Amygdala (tissue), 56 donors: ENCODE measurements at places on chromosomes 6 and 20.

GRCh38 chr6:65098349-65098748 is 608.7 kb downstream of the EYS start:
- no peak for DNase-seq

- no peak for DNase-seq
Observed at GRCh38 chr6:157789861-157790260, 33.2 kb upstream of the SNX9 start.

DNA sequence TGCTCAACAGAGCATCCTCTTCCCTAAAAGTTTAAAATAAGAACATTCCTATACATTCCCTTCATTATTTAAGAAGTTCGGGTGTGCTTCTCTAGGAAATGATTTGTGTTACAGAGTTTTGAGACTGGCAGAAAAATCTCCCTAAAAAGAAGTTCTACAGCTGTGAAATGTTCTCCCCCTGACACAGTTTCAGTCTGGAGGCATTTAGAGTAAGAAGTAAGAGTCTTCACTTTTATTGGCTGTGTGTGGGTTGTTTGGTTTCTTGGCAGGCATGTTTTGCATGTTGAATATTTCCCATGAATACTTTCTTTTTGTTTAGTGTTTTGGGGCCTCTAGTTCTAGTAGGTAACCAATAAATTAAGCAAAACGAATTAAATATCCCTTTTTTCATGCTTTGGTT is 195.9 kb downstream of the TENT5A start:
- no peak for DNase-seq

DNA sequence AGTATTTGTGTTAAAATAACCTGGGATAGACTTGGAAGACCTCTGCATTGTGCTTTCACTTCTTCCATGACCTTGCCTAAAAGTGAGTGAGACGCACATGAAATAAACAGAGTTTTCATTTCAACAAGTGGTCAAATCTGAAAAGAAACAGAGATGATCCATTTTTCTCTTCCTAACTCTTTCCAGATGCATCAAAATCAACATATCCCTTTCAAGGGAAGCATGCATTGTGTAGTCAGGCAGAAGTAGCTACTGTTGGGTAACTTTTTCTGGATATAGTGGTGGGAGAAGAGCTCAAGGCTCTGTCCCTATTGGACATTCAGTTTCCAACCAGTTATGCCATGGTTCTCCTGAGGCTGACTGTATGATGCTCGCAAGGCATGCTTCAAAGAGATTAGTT is 233.0 kb upstream of the JAG1 start:
- no peak for DNase-seq

DNA sequence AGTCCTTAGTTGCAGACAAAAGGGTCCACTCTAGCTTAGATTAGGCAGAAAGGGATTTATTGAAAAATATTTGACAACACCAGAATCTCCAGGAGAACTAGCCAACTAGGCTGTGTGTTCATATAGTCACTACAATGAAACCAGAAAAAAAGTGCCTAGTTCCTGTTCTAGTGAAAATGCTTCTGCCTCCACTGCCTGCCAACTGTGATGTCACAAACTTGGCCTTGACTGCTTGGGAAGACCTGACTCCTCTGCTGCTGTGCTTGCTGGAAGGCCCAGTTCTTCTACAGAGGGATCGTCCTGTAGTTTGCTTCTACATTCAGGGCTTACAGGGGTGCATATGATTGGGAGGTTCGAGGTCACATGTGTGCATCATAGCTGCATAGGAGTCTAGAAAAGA is 40.3 kb upstream of the XRN2 start:
- no peak for DNase-seq
